SK-N-SH treated with all-trans-retinoic acid at 6 μM for 48 hours (cell line): ENCODE measurements at places on chromosomes 7 and 10.

GRCh38 chr7:14024406-14024805 lies 34.9 kb upstream of the ETV1 start:
- ATAC-seq: no peak

DNA sequence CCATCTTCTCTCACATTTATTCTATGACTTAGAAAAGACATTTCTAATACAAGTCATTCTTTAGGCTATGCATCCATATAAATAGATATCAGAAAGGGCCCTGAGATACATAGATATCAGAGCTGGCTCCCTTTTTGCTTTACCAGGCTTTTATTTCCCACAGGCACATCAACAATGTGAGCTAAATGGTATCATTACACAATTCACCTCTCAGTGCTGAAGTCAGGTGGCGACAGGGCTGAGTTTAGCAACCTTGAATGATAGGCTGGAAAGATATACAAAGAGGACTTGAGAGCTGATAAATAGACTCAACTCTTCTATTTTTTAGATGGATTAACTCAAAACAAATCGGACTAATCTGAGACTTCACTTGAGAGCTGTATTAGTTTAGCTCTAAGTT lies 189.2 kb upstream of the COL1A2 start:
- ATAC-seq: no peak

GRCh38 chr7:24715661-24716479 lies 41.4 kb downstream of the GSDME start:
- peak; percentile 88 for ATAC-seq

DNA sequence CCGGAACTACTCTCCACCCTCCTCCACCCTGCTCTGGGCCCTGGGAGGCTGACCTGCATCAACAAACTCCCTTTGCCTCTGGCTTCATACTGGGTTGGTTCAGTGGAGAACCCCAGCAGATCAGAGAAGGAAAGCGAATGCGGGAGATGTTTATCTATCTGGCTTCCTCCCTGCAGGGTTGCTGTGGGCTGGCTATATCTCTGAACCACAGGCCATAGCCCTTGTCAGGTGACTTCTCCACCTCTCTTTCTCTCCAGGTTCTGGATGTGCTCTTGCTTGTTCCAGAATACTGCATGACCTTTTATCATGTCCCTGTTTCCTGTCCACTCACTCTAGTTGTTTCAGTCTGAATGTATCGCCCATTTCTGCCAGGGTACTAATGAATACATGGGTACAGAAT lies 51.7 kb upstream of the IFRD1 start:
- no peak for ATAC-seq

- no peak for ATAC-seq
Measured at GRCh38 chr7:30934732-30935568, 23.3 kb downstream of the AQP1 start.

GRCh38 chr7:23967949-23968599 lies 258.1 kb downstream of the STK31 start:
- no peak for ATAC-seq

GRCh38 chr7:141242568-141242967 lies 168.7 kb downstream of the TMEM178B start:
- no peak for ATAC-seq

DNA sequence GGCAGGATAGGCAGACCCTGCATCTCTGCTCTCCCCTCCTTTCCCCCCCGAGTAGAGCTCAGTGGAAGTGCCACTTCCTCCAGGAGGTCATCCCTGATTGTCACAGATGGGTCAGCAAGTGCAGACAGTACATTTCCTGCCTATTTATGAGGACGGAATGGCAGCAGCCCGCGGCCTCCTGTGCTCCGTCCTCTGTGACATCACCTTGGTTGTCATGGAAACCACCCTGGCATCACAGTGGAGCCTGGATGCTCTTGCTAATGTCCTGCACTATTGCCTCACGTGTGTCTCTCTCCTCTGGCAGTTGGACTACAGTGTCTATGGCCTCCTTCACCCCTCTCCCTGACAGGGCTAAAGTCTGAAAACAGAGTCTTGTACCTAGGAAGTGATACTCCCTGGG lies 148.6 kb downstream of the SH3PXD2A start:
- no peak for ATAC-seq

GRCh38 chr10:97818572-97818971 lies 31.1 kb upstream of the GOLGA7B start:
- ATAC-seq: no peak
